ENCODE measurements at places on chromosomes 13 and 19. TPM values are rescaled to one million over a fixed set of nuclear protein-coding genes. Genes with fewer than 3 reads are reported as not detected.

GRCh38 chr13:75365724-75366173 lies 116.2 kb downstream of the TBC1D4 start:
- peak; percentile 78 for DNase-seq

- DNase-seq = no peak
Observed at GRCh38 chr13:32863596-32863995, 152.6 kb upstream of the KL start.

GRCh38 chr19:44603201-44603945 lies 10.0 kb upstream of the IGSF23 start:
- DNase-seq = no peak

The ENOX1 gene
- 0.35 TPM for total RNA-seq

The CYP2S1 gene
- total RNA-seq = 6.8 TPM

The ZNF90 gene
- 4.2 TPM for total RNA-seq

The ZNF506 gene
- 13.1 TPM for total RNA-seq

The SYCN gene
- not detected for total RNA-seq

The GNG14 gene
- not detected for total RNA-seq

All from PC-9 (cell line).